Hepatocyte (in vitro differentiated cells): ENCODE measurements at places on chromosomes 3 and 15. TPM values are rescaled to one million over a fixed set of nuclear protein-coding genes. Genes with fewer than 3 reads are reported as not detected.

- no peak for DNase-seq
- peaks cover 31% of the 10 kb centered on the region for H3K4me1 ChIP-seq
- H3K27me3 ChIP-seq: no peaks in the 10 kb centered on the region
- no peaks in the 10 kb centered on the region for H3K36me3 ChIP-seq
These were observed 15.8 kb upstream of the SEMA3F start for GRCh38 chr3:50139308-50139707.

- H3K27ac ChIP-seq: peak overlapping the region; percentile 62
- H3K4me3 ChIP-seq: no peak overlapping the region
- no peaks in the 10 kb centered on the region for H3K27me3 ChIP-seq
- peak; percentile 88 for DNase-seq
- no peaks in the 10 kb centered on the region for H3K36me3 ChIP-seq
- H3K4me1 ChIP-seq: peaks cover 21% of the 10 kb centered on the region
These were observed 333.9 kb downstream of the PTPRG start for GRCh38 chr3:61894988-61895935.

DNA sequence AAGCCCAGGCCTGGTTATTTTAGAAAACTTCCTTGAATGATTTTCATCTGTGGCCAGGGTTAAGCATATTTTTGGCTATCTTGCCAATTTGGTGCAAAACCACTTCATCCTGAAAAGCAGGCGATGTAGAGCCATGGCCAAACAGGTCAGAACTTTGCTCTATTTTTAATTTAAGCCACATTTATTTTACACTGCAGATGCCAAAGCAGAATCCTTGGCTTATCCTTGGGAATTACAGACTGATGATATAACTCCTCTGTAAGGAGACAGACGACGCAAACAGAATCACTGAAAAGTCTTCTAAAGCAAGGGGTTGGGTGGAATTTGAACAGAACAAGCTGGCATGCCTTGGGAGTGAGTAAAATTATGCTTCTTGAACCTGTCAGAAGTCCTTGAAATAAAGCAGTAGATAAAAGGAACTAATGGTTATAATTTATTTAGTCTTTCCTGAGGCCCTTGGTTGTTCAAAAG, 121.9 kb downstream of the CHST2 start:
- DNase-seq: no peak
- no peak overlapping the region for H3K4me3 ChIP-seq
- H3K27me3 ChIP-seq: no peaks in the 10 kb centered on the region
- peaks cover 2% of the 10 kb centered on the region for H3K4me1 ChIP-seq
- H3K27ac ChIP-seq: no peak overlapping the region
- no peaks in the 10 kb centered on the region for H3K36me3 ChIP-seq

DNA sequence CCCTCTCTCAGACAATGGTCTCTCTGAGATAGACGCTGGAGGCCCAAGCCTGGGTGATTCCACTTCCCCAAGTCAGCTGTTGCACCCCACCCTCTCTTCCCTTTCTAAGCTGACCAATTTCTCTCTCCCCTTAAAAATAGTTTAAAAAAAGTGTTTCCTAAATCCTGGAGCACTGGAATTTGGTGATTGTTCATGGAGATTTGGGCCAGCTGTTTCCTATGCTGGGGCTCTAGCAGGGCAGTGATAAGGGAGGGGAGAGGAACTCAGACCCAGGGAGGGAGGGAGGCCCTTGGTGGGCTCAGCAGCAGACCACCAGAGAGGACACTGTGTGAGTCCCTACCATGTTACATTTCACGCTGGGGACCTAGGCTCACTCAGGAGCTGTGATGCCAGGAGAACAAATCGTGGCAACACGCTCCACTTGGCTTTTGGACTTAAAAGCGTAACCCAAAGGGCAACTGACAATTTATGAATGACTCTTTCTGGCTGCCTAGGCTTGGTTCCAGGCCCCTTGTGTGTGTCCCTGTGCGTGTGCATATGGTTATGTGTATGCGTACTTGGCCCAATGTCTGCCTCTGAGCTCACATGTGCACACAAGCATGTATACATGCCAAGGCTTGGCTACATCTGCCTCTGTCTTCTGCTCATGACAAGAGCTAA, 59.8 kb upstream of the INSYN1 start:
- H3K27ac ChIP-seq: no peak overlapping the region
- no peaks in the 10 kb centered on the region for H3K36me3 ChIP-seq
- no peak for DNase-seq
- H3K27me3 ChIP-seq: no peaks in the 10 kb centered on the region
- H3K4me1 ChIP-seq: no peaks in the 10 kb centered on the region

- no peaks in the 10 kb centered on the region for H3K4me1 ChIP-seq
- peaks cover 92% of the 10 kb centered on the region for H3K27me3 ChIP-seq
- no peak overlapping the region for H3K27ac ChIP-seq
- peak; percentile 91 for DNase-seq
- H3K36me3 ChIP-seq: no peaks in the 10 kb centered on the region
- H3K4me3 ChIP-seq: no peak overlapping the region
These were observed 1.3 kb downstream of the SLC7A14 start for GRCh38 chr3:170584585-170585007.

- H3K27me3 ChIP-seq: no peaks in the 10 kb centered on the region
- peak; percentile 89 for DNase-seq
- peaks cover 10% of the 10 kb centered on the region for H3K4me1 ChIP-seq
- H3K36me3 ChIP-seq: no peaks in the 10 kb centered on the region
- peak overlapping the region; percentile 95 for H3K27ac ChIP-seq
- no peak overlapping the region for H3K4me3 ChIP-seq
These were observed 23.5 kb upstream of the RAP2B start for GRCh38 chr3:153138276-153139210.

The RAB6B gene
- 1.8 and 2.6 TPM in 2 replicates for polyA plus RNA-seq
